ENCODE measurements at places on chromosomes 5 and 9. TPM values are rescaled to one million over a fixed set of nuclear protein-coding genes. Genes with fewer than 3 reads are reported as not detected.

Gene PCDHGA9
- total RNA-seq = 6.6 TPM

Gene MLLT3
- total RNA-seq = 28.5 TPM

Gene PCDHAC2
- 7.1 TPM for total RNA-seq

DNA sequence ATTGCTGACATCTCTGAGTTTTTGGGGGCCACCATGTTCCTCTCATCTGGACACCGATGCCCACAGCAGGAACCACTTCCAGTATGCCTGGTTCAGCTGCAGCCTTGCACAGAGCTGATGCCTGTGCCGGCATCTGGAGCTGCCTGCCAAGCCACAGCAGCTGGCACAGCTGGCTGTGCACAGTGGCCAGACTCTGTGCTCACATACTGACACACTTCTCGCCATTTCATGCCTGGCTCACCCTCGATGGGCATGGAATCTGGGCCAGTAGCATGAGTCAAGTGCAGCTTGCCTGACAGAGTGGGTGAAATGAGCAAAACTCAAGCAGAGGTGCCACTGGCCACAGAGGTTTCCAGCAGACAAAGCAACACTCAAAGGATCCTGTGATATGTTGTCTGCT is 863.4 kb downstream of the DNAH5 start:
- no peaks in the 10 kb centered on the region for H3K27me3 ChIP-seq
- no peak overlapping the region for H3K27ac ChIP-seq
- no peak overlapping the region for H3K4me3 ChIP-seq
- H3K4me1 ChIP-seq = no peaks in the 10 kb centered on the region
- H3K36me3 ChIP-seq = no peaks in the 10 kb centered on the region

Gene ADRA1B
- not detected for total RNA-seq

Gene IFNA16
- total RNA-seq = not detected

DNA sequence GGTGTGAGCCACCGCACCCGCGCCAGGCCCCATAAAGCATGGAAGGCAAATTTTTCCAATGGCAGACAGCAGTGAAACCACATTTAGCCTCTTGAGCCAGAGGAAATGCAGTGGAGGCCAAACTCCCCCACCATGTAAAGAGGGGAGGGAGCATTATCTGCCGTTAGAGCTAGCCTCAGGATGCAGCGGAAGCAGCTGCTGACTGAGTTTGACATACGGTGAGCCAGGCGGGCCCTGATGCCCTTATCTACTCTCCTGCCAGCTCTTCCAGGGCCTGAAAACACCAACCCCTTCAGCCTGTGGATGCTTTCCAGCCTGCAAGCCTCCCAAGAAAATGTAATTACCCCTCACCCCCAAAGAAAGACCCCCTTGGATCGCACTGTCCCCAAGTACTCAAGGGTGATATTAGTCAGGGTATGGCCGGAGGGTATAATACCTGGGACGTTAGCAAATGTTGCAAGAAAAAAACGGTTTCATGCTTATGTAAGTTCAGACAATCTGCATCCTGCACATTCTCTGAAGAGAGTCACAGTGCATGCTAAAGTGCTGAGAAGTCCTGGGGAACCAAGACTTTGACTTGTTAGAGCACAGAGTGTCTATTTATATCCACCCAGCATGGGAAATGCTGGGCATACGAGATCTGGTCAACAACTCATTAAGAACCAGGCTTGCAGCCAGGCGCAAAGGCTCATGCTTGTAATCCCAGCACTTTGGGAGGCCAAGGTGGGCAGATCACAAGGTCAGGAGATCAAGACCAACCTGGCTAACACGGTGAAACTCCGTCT is 11.3 kb upstream of the GGTA1 start:
- no peaks in the 10 kb centered on the region for H3K27me3 ChIP-seq
- DNase-seq = no peak

- no peaks in the 10 kb centered on the region for H3K27me3 ChIP-seq
- no peak overlapping the region for H3K4me3 ChIP-seq
- H3K27ac ChIP-seq = no peak overlapping the region
- H3K36me3 ChIP-seq = no peaks in the 10 kb centered on the region
- DNase-seq = peak; percentile 24
Observed at GRCh38 chr9:26656003-26656870, 236.4 kb downstream of the CAAP1 start.

Gene CEL
- total RNA-seq = 2.8 TPM

Gene GNA14
- 3.8 TPM for total RNA-seq

GRCh38 chr5:1723476-1723875 is 76.2 kb downstream of the MRPL36 start:
- no peaks in the 10 kb centered on the region for H3K27me3 ChIP-seq
- no peak overlapping the region for H3K4me3 ChIP-seq
- H3K36me3 ChIP-seq = no peaks in the 10 kb centered on the region
- no peak for DNase-seq

DNA sequence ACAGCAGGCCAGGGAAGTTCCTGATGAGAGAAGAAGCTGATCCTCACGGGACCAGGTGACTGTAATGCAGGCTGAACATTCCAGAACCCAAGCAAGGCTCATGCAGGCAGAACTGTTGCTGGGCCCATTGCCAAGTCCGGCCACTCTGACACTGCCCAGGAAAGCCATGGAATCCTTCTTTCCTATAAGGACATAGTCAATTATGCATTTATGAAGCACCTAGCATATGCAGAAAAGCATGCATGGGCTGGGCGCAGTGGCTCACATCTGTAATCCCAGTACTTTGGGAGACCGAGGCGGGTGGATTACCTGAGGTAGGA is 83.7 kb upstream of the SLC1A3 start:
- DNase-seq = no peak
- H3K27me3 ChIP-seq = no peaks in the 10 kb centered on the region
- H3K27ac ChIP-seq = no peak overlapping the region
- H3K4me3 ChIP-seq = no peak overlapping the region
- no peaks in the 10 kb centered on the region for H3K36me3 ChIP-seq

DNA sequence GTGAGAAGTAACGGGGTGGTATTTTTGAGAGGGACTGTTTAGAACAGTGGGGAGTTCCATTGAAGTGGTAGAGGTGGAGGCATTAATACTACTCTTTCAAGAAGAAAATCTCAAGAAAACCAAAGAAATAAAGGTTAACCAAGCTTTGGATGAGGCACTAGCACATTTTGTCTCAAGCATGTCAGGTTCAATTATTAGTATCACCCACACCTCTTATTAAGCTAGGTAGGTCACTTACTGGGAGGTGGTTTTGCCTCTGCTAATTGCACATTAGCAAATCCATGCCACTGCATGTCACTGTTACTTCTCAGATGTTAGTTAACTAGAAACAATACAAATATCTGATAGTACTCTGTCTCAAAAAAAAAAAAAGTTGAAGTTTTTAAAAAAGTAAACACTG is 10.2 kb downstream of the RABGAP1 start:
- no peaks in the 10 kb centered on the region for H3K27me3 ChIP-seq
- H3K27ac ChIP-seq = no peak overlapping the region
- DNase-seq = no peak
- no peak overlapping the region for H3K4me3 ChIP-seq
- H3K36me3 ChIP-seq = no peaks in the 10 kb centered on the region

- DNase-seq = no peak
- no peak overlapping the region for H3K27ac ChIP-seq
Observed at GRCh38 chr9:115649991-115650472, 503.6 kb upstream of the PAPPA start.

Gene BTNL9
- not detected for total RNA-seq

Gene MINAR2
- total RNA-seq = not detected

DNA sequence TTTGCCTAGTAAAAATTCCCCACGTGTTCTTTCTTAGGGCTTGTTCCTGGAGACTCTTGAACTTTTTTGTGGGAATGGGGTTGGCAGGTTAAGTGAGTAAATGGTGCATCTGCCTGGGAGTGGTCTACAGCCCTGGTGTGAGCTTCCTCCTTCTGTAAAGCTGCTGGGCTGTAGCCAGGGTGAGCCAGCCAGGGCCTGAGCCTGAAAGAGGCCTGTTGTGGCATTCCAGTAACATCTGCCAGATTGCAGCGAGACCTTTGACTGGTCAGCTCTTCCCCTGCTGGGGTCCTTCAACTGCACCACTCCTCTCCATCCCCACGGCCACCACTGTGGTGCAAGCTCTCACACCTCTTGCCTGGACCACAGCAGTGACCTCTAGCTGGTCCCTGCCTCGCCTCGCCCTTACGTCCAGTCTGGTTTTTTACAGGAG is 47.5 kb downstream of the SLC22A5 start:
- H3K27ac ChIP-seq = no peak overlapping the region
- no peak for DNase-seq
- H3K4me3 ChIP-seq = no peak overlapping the region
- H3K27me3 ChIP-seq = no peaks in the 10 kb centered on the region
- H3K4me1 ChIP-seq = peaks cover 30% of the 10 kb centered on the region

- no peak for DNase-seq
- H3K27ac ChIP-seq = peak overlapping the region; percentile 65
- H3K36me3 ChIP-seq = no peaks in the 10 kb centered on the region
- no peaks in the 10 kb centered on the region for H3K27me3 ChIP-seq
Observed at GRCh38 chr9:130448771-130449603, 4.2 kb downstream of the ASS1 start.

DNA sequence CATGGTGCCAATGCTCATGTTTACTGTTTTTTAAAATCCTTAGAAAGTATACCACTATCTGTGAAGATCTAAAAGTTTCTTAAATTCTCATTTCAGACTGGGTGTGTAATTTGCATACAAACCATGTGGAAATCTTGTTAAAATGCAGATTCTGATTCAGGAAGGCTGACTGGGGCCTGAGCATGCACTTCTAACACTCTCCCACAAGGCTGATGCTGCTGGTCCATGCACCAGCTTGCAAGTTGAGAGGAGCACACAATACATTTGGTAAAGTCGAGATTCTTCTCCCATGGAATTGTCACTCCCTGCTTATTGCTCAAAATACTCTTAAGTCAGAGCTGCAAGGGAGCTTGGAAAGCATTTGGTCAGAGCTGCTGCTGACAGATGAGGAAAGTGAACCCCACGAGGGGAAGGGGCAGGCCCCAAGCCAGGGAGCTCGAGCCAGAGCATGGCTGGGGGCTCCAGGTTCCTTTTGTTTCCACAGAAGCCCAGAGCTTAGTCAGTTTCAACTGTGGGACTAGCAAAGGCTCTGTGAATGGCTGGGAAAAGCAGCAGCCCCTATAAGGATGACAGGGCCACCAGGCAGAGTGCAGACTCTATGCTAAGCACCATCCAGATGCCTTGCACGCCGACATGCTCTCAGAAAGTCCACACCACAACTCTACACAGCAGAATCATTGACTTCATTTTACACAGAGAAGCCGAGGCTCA is 93.5 kb upstream of the HAND1 start:
- H3K36me3 ChIP-seq = no peaks in the 10 kb centered on the region
- H3K4me1 ChIP-seq = no peaks in the 10 kb centered on the region

Gene ANKRD31
- 0.04 TPM for total RNA-seq

- H3K27me3 ChIP-seq = no peaks in the 10 kb centered on the region
- no peak overlapping the region for H3K4me3 ChIP-seq
- peaks cover 5% of the 10 kb centered on the region for H3K4me1 ChIP-seq
Observed at GRCh38 chr9:133125941-133126696, 5.1 kb upstream of the RALGDS start.

Gene CNOT6
- total RNA-seq = 61.6 TPM

DNA sequence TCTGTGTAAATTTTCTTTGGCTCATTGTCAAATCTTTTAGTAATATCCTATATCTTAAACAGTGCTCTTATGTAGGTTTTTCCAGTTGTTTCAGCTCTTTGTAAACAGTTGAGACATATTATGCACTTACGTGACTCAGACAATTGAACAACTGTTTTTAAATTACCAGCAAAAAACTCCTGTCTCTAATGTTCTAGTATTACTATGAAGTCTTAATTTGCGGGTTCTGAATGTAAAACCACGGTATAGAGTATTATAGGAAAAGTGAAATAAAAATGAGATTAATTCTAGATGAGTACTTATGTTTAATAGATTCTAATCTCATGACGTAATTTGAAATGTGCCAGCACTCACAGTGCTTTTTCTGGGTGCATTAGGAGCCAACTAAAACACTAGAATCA is 136.0 kb downstream of the GDNF start:
- no peak overlapping the region for H3K4me3 ChIP-seq
- H3K36me3 ChIP-seq = no peaks in the 10 kb centered on the region
- no peak for DNase-seq

Gene SAXO1
- total RNA-seq = not detected

Gene KCNV2
- not detected for total RNA-seq

DNA sequence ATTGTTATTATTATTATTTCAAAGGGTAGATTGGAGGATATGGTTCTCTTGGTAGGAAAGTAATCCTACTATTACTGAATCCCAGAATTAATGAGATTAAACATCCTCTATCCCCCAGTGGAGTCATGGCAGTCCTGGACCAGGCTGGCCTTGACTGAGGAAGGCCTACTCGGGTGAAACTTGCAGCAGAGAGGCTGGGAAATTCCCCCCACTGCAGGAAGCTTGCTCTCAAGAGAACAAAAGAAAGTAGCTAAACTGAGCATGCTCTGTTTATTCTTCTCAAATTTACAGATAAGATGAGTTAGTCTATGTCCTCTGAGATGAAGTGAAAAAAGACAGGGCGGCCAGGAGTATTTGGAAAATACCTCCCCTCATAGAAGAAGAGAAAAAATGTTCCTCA is 233.9 kb upstream of the RPS23 start:
- no peak overlapping the region for H3K4me3 ChIP-seq
- no peaks in the 10 kb centered on the region for H3K27me3 ChIP-seq
- DNase-seq = no peak
- H3K27ac ChIP-seq = no peak overlapping the region

- no peak overlapping the region for H3K4me3 ChIP-seq
- H3K4me1 ChIP-seq = no peaks in the 10 kb centered on the region
- H3K27me3 ChIP-seq = no peaks in the 10 kb centered on the region
- H3K27ac ChIP-seq = no peak overlapping the region
Observed at GRCh38 chr5:148956477-148957385, 106.1 kb downstream of the SH3TC2 start.

Gene PCDHGB6
- total RNA-seq = 4.5 TPM

Gene MEGF10
- total RNA-seq = 0.87 TPM

- H3K4me3 ChIP-seq = no peak overlapping the region
- H3K36me3 ChIP-seq = no peaks in the 10 kb centered on the region
- H3K27me3 ChIP-seq = no peaks in the 10 kb centered on the region
- H3K27ac ChIP-seq = no peak overlapping the region
- no peak for DNase-seq
- no peaks in the 10 kb centered on the region for H3K4me1 ChIP-seq
Observed at GRCh38 chr5:171595401-171595800, 176.0 kb downstream of the FGF18 start.

DNA sequence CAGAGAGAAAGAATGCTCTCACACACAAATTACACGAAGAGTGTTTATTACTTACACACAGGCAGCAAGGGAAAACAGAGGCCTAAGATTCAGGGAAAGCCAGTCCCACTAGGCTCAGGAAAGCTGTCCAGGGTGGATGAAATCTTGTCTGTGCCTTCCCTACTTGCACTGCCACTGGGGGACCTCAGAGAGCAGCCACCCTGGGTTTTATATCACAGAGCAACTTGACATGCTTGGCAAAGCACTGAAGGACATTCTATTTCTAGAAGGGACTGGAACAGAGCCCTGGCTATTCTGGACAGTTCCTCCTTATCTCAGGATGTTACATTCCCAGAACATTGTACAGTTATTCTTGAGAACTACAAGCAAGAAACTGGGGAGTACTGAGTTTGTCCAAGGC is 7.5 kb upstream of the PRSS3 start:
- no peaks in the 10 kb centered on the region for H3K36me3 ChIP-seq
- H3K27ac ChIP-seq = no peak overlapping the region
- DNase-seq = no peak
- H3K4me1 ChIP-seq = no peaks in the 10 kb centered on the region

Gene RNF38
- total RNA-seq = 30.4 TPM
